ENCODE measurements at places on chromosomes 1 and 21.

- peak; percentile 53 for DNase-seq
Observed at GRCh38 chr1:244461245-244462071, at the start of gene CATSPERE. Gene CATSPERE, plus strand, starts transcription at chr1:244461273. Its CDS starts 157 bp downstream, at chr1:244461430.

DNA sequence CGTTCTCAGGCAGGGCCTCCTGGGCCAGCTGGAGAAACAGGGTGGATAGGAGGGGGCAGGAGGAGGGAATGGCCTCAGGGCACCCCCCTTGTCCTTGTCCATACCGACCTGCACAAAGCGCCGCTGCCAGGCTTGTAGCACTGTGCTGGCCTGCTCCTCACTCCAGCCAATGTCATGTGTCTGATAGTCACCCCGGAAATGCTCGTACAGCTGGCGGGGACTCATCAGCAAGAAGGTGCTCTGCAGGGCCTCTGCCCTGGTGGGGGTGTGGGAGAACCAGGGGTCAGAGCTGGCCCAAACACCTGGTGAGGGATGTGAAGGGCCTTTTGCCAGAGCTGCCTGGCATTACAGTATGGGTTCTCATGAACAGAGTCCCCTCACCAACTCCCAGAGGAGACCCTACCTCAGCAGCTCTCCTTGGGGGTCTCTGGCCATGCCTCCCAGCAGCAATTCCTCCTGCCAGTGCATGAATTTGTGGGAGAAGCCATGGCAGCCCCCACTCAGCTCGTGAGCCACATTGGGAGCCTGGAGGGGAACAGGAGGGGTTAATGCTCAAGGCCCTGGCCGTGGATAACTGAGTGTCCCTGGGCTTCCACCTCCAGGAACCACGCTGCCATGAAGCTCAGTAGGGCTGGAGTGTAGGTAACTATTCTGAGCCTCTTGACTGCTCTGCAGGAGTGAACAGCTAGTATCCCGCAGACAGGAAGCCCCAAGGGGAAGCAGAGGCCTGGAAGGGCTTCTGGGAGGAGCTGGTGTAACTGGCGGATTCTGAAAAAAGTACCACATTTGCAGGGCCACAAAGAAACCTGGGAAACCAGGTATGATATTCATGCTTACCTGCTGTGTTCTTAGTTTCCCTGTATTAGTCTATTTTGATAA, 13.3 kb downstream of the PTCH2 start:
- no peak for DNase-seq

- DNase-seq, result no peak
Observed at GRCh38 chr1:34057347-34058130, 107.5 kb downstream of the CSMD2 start.

DNA sequence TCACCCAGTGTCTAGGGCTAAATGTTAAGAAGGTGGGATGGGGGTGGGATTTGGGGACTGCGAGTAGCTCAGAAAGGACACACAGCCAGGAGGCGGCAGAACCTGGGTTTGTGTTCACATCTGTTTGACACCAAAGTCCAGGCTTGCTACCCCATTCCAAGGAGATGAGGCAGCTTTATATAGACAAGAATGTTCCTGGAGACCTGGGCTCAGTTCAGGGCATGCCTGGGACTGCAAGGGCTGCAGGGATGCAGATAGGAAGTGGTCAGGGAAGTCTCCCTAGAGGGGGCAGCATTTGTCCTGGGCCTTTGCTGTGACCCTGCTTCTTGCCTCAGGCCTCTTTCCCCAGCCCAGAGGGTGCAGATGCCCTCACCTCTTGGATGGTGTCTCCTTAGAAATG, 16.3 kb downstream of the PADI3 start:
- DNase-seq, result no peak

GRCh38 chr1:147105909-147106308, 66.4 kb downstream of the PRKAB2 start:
- DNase-seq, result no peak

DNA sequence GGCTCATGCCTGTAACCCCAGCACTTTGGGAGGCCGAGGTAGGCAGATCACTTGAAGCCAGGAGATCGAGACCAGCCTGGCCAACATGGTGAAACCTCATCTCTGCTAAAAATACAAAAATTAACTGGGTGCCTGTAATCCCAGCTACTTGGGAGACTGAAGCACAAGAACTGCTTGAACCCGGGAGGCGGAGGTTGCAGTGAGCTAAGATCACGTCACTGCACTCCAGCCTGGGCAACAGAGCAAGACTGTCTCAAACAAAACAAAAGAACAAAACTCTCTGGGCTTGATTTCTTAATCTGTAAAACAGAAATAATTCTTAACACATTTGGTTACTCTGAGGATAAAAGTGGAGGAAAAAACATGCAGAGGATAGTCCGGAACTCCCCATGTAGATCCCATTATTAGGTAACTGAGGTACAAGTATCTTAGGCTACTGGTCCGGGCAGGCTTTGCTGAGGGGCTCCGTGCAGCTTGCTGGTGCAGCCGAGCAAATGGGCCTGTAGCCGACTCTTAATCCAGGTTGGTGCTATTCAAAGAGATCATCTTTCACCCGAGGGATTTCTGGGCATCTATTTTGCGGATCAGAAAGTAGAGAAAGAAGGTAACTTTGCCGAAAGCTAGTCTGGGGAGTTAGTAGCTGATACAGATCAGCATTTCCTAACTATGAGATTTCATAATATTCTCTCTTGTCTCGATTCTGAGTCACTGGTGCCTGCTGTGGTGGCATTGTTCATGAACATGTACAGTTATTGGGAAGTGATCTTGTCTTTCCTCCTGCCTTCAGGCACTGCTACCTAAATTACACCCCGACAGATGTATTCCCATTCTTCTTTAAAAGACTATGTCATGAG, 56.8 kb downstream of the NFIA start:
- DNase-seq, result no peak

- DNase-seq, result no peak
Observed at GRCh38 chr1:47873337-47873736, 123.8 kb downstream of the TRABD2B start.

DNA sequence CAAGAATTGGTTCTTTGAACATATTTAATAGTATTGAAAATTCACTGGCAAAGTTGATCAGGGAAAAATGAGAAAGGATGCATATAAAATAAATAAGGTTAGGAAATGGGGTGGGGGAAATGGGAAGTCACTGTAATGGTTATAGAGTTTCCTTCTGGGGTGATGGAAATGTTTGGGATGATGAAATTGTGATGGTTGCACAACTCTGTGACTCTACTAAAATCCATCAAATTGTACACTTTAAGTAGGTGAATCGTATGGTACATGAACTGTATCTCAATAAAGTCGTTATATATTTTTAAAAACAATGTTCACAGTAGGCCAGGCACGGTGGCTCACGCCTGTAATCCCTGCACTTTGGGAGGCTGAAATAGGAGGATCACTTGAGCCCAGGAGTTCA, 56.4 kb upstream of the ZYG11A start:
- no peak for DNase-seq

DNA sequence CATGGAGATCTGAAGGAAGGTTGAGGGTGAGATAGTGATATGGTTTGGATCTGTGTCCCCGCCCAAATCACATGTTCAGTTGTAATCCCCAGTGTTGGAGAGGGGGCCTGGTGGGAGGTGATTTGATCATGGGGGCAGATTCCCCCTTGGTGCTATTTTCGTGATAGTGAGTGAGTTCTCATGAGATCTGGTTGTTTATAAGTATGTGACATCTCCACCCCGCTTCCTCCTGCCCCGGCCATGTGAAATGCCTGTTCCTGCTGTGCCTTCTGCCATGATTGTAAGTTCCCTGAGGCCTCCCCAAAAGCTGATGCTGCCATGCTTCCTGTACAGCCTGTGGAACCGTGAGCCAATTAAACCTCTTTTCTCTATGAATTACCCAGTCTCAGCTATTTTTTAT, 451.9 kb upstream of the VAMP3 start:
- no peak for DNase-seq

DNA sequence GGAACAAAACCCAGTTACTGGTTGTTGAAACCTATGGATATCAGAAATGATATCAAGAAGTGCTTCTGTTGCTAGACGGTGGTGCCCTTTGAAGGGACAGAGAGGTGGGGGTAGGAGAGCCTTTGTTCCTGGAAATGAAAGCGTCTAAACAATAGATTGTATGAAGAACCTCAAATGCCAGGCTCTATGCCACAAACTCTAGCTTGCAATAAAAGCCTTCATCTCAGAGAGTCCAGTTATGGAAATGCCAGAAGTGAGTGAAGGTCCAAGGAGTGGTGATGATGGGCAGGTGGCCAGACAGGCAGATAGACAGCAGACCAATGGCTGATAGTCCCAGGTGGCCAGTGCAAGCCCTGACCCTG, 414.1 kb upstream of the PROX1 start:
- DNase-seq, result no peak

DNA sequence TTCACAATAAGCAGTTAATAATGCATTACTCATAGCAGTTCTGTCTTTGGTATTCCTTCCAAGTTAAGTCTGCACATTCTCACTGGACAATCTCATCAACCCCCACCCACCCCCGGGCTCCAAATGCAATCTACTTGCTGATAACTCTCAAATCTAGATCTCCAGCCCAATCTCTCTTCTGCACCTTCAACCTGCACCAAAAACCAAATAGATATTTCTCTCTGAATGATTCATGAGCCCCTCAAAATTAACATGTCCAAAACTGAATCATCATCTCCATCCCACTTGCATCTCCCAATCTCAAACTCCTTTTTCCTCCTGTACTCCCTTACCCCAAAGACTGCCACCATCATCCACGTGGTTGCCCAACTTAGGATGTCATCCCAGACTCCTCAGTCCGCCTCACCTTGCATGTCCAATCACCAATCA, 2.7 kb downstream of the DOCK7 start:
- no peak for DNase-seq

- no peak for DNase-seq
Observed at GRCh38 chr1:109242387-109242786, 7.0 kb upstream of the CELSR2 start.

- DNase-seq, result peak; percentile 78
Observed at GRCh38 chr1:40849801-40850592, 12.2 kb downstream of the CITED4 start.

DNA sequence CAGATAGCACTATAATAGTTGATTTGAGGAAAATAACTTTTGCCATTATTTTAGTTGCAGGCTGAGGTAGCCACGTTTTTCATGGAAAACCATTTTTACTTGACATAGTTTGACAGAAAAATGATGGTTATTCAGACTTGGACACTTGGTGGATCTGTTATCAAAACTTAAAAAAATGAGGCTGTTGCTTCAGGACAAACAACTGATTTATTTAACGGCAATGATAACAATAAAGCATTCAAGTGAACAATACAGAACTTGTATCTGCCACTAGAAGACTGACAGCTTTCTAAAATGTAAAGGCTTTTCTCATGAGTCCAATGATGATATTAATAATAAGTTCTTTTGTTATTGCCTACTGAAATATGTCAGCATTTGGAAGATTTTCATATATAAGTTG, 322.9 kb downstream of the BRINP3 start:
- no peak for DNase-seq

DNA sequence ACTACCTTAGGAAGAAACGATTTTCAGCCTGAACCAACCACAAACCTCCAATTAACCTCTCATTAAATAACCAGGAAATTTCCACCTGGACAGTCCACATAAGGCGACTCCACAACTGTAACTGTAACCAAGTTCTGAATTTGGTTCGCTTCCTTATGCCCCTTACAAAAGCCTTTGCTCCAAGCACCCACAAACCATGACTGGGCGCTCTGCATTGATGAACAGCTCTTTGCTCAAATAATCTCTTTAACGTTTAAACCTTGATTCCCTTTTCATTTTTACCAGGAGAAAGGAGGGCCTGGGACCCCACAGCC, 38.2 kb upstream of the ZNF124 start:
- DNase-seq, result no peak
